Stimulated activated CD8-positive, alpha-beta memory T cell treated with anti-CD3 and anti-CD28 coated beads, Interleukin-4, amount 100 ng/mL, for 1 hour (primary cell): ENCODE measurements at places on chromosomes 6 and 20.

DNA sequence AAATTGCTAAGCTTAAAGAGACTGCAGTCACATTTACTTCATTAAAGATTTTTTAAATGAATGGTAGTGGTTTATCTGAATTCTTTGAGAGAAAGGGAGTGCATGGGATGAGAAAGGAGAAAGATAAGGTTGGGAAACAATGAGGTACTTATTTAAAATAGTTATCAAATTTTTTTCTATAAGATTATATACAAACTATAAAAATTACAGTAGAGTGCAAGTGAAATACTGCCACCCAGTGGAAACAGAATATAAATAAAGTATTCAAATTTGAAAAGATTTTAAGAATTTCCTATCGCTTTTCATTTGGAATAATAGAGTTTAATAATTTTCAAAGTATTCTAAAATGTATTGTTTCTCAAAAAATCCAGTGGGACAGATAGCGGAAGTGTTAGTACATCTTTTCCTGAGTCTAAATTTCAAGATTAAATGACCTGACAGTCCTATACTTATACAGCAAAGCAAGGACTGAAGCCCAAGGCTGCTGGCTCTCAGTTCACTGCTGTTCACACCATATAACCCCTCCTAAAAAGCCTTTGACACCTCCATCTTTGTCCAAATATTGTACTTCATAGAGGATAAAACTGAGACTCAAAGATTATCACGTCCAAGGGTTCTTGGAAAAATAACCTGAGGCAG lies 31.1 kb downstream of the EPM2A start:
- DNase-seq: no peak

- no peak for DNase-seq
These were observed 132.4 kb downstream of the PTPRT start for GRCh38 chr20:43057317-43057716.

GRCh38 chr6:161422710-161423680 lies 149.1 kb upstream of the AGPAT4 start:
- no peak for DNase-seq

GRCh38 chr6:161949531-161949930 lies 675.7 kb upstream of the AGPAT4 start:
- no peak for DNase-seq

DNA sequence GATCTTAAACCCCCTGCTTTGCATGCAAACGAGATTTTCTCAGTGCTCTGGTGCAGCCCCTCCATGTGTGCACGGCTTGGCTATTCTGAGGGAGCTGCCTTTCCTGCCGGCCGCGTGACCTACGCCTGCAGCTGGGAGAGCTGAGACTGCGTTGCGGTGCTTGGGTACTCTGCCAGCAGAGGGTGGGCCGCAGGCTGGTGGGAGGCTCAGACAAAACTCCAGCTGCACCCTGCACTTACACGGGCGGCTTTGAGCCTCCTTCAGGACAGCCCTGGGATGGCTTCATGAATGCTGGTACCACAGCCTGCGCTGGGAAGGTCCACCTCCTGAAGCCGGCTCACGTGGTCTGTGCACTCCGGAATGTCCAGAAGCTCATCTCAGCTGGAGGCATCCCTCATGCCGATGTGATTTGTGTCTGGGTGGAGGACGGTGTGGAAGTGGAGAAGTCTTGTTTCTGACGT lies 223.7 kb downstream of the DLL1 start:
- DNase-seq: no peak

DNA sequence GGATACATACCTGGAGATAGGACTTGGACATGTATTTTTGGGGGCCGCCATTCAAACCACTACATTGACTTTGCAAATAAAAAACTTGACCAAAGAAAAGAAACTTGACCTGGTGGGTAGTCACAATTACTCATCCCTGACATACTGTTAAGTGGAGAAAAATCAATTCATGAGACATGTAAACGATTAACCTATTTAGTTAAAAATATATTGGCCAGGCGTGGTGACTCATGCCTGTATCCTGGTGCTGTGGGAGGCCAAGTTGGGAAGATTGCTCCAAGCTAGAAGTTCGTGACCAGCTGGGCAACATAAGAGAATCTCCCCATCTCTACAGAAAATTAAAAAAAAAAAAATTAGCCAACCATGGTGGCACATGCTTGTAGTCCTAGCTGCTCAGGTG lies 2.5 kb upstream of the SRSF12 start:
- no peak for DNase-seq

- no peak for DNase-seq
These were observed 52.4 kb upstream of the RNF24 start for GRCh38 chr20:4067600-4068261.

GRCh38 chr6:10373642-10374359 lies 41.1 kb downstream of the TFAP2A start:
- no peak for DNase-seq

DNA sequence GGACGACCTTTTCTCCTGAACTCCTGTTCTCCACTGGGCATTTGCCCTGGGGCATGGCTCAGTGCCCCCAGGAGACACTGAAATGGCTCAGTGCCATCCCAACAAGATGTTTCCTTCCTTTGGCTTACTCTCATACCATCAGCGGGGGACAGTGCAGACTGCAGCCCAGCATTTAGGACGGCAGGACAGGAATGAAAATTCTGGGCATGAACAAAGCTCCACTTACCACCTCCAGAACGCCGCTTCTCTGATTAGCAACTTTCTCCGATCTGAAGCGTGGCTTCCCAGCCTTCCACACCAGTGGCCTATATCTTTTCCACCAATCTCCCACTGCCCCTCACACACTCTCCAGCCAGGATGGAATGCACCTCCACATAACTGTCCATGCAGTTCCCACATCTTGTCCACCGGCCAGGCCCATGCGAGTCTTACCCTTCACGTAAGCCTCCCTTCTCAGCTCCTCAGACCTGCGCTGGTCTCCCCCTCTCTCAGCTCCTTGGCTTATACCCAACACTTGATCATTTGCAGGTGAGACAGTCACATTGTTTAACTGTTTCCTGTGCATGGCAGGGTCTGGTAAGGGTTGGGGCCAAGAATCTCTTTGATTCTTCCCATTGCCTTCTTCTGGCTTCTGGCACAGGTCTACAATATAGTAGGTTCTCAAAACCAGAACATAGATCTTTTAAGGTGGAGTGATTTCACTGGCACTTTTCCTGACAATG lies 114.5 kb downstream of the FYN start:
- DNase-seq: no peak

GRCh38 chr6:147423111-147423510 lies 85.4 kb upstream of the SAMD5 start:
- DNase-seq: no peak

DNA sequence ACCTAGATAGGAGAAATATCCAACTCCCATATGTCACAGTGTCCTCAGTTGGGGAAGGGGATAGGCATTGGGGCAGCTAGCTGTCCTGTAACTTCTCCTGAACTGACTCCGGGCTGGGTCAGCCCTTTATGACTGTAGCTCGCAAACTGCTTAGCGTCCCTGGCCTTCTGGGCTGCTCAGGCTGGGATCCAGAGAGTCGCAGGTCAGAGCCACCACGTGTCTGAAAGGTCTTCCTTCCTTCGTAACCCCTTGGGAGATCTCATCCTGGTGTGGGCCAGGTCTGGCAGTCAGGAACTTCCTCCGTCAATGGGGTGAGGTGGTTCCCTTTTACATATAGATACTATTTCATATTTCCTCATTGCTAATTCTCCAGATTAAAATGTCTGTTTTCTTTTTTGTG lies 28.8 kb upstream of the HINT3 start:
- DNase-seq: no peak

DNA sequence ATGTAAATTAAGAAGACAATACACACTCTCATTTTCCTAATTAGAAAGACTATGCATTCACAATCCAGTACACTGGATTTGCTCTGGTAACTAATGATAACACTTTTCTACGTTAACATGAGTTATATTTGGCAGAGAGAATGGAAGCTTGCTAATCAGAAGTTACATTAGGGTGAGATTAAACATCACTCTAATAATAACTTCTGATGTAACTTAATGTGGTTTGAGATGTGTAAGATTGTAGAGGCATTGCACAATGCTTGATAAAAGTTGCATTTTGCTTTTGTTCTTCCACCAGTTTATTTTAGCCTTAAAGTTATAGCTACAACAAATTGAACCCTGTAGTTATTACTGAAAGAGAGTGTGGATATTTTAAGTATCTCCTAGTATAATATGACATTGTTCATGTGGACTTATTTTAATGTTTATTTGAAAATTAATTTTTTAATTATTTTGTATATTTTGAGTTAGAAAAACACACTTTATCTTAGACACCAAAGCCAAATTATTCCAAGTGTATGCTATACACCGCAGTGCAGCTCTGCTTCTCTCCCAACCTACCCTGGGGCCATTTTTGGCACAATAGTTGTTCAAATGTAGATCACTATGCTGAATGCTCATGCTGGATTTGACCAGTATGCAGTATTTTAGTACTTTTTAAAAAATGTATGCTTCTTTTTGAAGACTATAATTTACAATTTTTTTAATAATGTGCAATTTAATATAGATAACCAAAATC lies 143.2 kb downstream of the SLC16A10 start:
- DNase-seq: no peak

DNA sequence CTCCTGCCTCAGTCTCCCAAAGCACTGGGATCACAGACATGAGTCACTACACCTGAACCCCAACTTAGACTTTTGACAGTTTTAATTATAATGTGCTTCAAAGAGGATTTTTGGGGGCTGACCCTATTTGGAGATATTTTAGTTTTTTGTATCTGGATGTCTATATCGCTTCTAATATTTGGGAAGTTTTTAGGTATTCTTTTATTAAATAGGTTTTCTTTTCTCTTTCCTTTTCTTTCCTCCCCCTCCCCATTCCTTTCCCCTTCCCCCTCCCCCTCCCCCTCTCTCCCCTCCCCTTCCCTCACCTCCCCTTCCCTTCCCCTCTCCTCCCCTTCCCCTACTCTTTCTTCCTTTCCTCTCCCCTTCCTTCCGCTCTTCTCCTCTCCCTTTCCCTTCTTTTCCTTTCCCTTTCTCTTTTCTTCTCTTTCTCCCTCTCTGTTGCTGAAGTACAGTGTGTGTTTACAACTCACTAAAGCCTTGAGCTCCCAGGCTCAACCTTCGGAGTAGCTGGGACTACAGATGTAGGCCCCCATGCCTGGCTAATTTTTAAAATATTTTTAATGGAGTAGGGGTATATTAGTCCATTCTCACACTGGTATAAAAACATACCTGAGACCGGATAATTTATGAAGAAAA lies 24.4 kb upstream of the NKX2-4 start:
- DNase-seq: no peak

GRCh38 chr20:5065879-5066383 lies 53.8 kb downstream of the PCNA start:
- no peak for DNase-seq

DNA sequence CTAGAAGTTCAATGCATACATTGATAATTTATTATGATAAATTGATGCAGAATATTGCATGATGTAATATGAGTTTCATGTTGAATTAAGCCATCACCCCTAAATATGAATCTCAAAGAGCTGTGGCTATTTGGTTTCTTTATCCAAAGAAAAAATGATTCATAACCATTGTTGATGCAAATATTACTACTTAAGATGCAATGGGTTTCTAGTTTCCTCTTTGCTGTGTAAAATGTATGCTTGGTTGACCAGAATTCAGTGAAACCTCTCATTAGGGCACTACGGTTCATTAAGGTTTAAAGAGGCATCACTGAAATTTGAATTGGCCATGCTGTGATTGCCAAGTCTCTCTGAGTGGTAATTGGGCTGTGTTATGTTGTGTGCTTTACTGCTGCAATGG lies 492.5 kb upstream of the FLRT3 start:
- DNase-seq: no peak

- no peak for DNase-seq
These were observed 26.8 kb upstream of the SLC17A3 start for GRCh38 chr6:25900843-25901242.

GRCh38 chr6:158627940-158628211 lies 16.7 kb downstream of the DYNLT1 start:
- DNase-seq: no peak
